Activated CD8-positive, alpha-beta T cell treated with anti-CD3 and anti-CD28 coated beads, Interleukin-2, amount 10 ng/mL, durations not matched to agents 7 days and 5 days (primary cell): ENCODE measurements at places on chromosomes 1 and 21. TPM values are rescaled to one million over a fixed set of nuclear protein-coding genes. Genes with fewer than 3 reads are reported as not detected.

- DNase-seq: no peak
Measured at GRCh38 chr21:25970254-25970930, 200.2 kb downstream of the APP start.

Gene CCDC185
- not detected for total RNA-seq

Gene KRTAP10-6
- not detected for total RNA-seq

Gene HPCA
- not detected for total RNA-seq

DNA sequence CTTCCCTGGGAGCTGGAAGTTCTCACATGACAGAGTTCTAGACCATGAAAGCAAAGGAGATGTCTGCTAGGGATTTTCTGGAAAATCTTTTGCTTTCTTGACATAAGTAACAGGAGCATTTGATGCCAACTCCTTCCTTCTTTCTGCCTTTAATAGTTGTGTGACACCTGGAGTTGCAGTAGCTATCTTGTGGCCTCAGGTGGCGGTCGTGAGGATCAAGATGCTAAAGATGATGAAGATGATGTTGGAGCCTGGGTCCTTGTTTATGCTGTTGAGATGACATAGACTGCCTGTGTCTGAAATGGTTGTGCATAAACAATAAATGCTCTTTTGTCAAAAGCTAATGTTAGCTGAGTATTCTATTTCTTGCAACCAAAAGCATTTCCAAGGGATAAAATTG lies 32.7 kb upstream of the KIRREL1 start:
- no peak for DNase-seq

DNA sequence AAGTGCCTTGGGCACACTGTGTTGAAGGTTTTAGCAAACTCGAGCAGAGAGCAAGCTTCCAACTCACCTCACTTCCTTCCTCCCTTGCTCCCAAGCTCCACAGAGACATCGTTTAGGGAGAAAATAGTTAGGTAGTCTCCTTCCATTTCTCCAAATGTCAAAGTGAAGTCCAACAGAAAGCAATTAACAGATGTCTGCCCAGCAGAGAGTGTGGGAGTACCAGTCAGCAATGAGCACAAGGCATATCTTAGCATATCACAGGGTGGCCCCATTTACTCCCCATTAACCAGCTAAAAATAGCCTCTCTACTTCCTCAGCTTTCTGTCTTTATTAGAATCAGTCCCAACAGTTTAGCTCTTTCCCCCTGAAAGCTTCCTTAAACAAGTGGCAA lies 334.2 kb upstream of the CAMK1G start:
- no peak for DNase-seq

GRCh38 chr21:34836103-34836932 lies 167.5 kb downstream of the CLIC6 start:
- no peak for DNase-seq

DNA sequence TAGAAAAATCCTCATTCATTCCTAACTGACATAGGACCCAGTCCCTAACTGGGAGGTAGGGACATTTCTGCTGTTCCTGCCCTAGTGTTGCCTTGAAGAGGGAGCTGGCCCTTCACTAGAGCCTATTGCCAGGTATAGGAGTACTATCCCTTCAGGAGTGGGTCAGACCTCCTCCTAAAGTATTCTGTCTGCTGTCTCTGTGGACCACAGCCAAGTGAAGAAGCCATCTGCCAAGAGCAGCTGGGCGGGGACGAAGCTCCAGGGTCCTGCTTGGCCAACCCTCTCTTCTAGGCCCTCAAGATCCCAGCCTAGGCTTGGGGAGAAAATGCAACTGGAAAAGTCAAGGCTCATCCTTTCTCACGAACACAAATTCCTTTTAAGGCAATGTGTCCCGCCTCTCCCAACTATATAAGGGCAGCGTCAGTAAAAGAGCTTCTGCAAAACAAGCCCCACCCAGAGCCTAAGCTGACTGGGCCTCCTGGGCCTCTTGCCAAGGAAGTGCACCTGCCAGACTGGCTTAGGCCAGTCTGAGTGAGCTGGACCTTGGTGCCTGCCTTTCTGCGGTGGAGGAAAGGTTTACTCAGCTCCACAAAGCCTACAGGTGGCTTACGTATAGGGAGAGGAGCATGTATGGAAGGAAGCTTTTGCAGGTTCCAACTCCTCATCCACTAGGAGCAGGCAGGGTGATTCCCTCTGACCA lies 638 bp upstream of the TUFT1 start:
- peak; percentile 37 for DNase-seq

- no peak for DNase-seq
Measured at GRCh38 chr1:16208270-16208987, 4.0 kb downstream of the ARHGEF19 start.

DNA sequence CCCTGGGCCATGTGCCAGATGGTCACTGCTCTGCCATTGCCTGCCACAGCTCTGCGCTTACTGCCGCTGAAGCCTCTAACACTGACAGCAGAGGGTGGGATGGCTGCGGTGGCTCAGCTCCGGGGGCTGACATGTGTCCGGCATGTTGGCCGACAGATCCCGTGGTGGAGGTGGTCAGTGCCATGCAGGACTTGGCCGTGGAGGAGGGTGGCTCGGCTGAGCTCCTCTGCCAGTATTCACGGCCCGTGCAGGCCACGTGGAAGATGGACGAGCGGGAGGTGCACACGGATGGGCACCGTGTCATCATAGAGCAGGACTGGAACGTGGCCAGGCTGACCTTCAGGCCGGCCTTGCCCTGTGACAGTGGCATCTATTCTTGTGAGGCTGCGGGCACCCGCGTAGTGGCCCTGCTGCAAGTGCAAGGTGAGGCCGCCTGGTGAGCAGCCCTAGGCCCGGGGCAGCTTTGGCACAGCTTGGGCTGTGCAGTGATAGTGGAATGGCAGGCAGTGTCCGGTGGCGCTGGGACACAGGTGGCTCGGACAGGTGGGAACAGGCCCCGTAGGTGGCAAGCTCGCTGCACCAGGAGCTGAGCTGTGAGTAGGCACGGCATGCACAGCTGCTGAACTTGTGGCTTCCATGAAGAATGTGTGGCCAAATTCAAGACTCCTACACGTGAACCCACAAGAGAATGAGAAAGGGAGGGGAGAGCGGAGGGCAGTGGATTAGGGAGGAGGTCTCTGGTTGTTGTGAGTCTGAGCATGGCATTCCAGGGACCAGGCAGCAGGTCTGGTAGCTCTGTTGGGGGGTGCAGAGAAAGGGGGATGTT lies 91.8 kb downstream of the TRIM11 start:
- no peak for DNase-seq

GRCh38 chr1:224454402-224455055 lies 19.9 kb upstream of the WDR26 start:
- no peak for DNase-seq

DNA sequence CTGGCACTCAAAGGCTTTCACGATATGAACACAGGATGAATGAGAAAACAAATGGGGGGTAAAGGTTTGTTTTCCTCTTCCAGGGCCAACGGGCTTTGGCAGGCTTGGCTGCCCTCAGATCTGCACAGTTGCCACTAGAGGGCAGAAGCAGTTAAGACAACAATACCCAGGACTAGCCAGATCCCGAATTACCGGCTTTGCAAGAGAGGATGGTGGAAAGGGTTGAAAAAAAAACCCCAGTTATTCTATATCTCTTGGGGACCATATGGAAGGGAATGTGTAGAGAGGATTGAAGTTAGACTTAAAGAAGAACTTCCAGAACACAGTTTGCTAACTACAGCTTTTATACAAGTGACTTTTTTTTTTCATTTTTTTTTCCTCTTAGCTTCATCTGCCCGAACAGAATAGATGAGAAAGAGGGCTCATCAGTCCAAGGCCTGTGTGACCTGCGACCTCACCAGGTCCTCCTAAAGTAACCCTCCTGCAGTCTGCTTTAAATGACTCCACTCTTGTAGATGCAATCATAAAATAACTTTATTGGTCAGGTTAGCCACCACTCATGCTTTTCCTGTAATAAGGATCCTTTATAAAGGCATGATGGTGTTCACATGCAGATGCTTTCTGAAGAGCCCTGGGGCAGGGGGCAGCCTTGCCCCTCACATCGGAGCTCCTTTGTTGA lies 10.7 kb downstream of the FMOD start:
- DNase-seq: peak; percentile 75

DNA sequence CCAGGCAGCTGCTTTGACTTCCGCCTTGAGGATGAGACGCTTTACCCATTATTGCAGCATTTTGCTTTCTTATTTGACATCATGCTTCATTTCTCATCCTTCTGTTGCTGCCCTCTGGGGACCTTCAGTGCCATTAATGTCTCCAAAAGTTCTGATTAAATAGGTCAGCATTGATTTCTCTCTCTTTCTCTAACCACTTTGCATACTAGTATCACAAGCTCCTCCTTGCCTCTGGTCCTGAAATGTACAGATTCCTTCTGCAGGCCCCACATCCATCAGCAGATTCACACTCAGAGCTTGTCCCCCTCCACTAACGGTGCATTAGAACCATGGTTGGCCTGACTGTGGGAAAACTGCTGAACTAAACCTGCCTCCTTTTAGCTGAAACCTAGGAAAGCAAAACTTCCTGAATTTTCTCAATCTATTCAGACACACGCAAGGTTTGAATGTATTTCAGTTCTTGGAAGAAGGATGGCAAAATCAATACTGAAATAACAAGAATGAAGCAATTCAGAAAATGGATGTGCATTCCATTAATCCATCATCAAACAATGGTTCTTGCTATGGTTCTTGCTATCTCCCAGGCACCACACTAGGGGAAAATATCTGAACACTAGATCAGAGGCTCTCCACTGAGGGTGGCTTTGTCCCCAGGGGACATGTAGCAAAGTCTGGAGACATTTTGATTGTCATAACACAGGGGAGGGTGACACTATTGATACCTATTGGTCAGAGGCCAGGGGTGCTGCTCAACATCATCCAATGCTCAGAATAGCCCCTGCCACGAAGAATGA lies 154.5 kb downstream of the PCP4 start:
- DNase-seq: no peak

Gene MTMR11
- total RNA-seq: 1.2 TPM

GRCh38 chr1:164712131-164713036 lies 153.4 kb downstream of the PBX1 start:
- no peak for DNase-seq

- DNase-seq: no peak
Measured at GRCh38 chr1:44831516-44831915, 11.5 kb downstream of the PTCH2 start.

GRCh38 chr1:233983811-233984210 lies 79.3 kb downstream of the SLC35F3 start:
- no peak for DNase-seq

DNA sequence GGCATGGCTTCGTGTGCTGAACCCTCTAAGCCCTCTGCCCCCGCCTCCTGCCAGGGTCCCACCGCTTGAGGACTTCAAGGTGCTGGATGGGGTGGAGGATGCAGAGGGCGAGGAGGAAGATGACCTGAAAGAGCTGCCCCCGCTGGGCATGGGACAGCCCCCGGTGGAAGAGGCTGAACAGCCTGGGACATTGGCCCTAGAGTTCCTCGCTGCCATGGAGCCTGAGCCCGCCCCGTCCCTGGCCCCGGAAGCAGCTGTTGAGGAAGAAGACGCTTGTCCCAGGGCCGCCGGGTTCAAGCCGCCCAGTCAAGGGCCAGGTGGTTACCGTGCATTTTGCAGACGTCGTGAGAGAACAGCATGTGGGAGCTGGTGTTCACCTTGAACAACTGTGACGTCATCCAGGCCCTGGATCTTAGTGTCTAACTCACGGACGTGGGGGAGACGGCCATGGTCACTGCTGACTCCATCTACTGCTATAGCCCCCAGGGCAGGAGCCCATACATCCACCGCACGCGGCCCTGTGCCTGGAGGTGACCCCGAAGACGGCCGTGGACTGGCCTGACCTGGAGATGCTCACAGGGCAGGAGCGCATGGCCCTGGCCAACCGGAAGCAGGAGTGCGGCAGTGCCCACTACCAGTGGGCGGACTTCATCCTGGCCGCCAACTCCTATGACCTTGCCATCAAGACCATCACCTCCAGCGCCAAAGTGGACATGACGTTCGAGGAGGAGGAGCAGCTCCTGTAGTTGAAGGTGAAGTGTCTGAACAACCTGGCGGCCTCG lies 90.1 kb downstream of the PPP1R12B start:
- no peak for DNase-seq

DNA sequence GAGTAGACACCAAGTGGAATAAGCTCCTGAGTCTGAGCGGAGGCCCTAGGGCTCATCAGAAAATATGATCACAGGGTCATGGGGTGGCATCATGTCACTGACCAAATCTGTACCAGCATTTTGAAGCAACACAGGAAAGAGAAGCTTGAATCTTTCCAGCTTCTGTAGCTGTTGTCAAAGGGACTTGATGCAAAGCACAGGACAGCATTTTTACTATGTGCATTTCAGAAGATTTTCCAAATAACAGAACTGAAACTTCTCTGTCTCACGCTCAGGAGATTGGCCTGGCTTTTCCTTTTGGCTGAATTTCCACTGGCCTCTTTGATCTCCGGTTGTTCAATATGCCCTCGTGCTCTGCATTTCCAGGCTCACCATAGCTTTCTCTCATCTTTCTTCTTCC lies 127.2 kb upstream of the ATP1B1 start:
- no peak for DNase-seq

- no peak for DNase-seq
Measured at GRCh38 chr1:248847956-248848561, 10.0 kb downstream of the ZNF672 start.

Gene KLF17
- not detected for total RNA-seq

DNA sequence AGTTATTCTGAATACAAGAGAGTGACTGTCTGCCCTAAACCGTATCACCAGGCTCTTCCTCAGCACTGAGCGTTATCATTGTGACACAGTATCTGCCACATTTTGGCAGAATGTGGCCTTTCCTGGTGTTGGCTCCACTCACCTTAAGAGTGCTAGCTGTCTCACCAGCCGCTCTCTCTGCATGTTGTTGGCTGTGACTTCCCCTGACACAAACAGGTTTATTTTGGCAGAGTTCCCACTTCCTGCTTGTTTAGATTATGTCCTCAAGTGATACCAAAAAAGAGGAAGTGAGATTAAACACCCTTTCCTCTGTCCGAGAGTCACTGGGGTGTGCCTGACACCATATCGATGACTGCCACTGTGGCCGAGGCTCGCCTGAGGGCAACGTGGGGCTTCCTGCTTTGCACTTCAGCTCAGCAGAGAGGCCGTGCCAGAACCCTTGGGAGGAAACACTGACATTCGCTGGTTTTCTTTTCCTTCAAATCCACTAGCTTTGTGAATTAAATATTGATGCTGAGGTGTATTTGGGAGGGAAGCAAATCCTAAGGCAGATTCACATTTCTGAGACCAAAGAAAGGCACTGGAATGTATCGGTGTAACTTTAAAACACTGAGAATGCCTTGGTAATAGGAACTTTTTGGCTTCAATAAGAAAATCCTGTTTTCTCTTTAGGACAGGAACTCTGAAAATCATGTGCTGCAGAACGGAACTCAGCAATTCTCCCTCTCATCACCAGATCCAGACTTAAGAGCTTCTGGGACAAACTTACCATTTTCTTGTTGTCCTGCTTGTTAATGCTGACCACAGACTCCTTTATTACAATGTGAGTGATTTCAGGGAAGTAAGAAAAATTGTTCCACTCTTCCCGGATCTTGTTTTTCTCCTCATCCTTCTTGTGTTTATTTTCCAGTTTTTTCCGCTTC lies 102.1 kb downstream of the JAK1 start:
- peak; percentile 65 for DNase-seq

DNA sequence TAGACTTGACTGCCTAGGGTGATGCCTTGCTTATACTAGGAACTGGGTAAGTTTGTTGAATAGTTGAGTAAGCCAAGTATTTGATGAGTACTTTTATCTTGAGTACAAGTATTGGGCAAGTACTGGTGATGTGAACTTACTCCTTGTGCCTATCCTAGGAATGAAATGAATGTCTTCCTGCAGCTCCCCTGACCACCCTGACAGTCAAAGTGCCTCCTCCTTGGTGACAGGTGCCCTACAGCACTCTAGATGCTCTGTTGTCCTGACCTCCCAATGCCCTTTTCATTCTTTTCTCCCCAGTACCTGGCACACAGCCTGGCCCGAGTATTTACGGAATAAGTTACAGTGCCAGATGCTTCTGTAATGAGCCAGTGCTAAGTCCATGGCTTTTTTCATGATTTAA lies 25.5 kb downstream of the PCSK9 start:
- no peak for DNase-seq

GRCh38 chr1:26158271-26158907 lies 490 bp upstream of the FAM110D start:
- no peak for DNase-seq
